ENCODE measurements at places on chromosomes 5 and 9.

DNA sequence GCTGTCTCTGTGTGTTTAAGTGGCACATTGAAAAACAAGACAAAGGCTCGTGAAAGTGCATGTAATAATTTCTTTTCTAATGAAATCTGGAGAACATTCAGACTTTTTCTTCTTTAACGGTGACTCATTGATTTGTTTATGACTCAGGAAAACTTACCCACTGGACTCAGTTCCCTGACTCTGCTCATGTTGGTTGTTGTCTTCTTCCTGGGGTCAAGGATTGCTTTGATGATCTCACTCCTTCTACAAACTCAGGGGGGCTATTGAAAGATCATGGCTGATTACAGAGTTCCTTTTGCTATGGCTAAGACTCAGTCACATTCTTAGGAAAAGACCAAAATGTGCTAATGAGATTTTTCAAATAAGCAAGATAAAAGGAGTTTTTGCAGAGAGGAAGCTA is 141.1 kb upstream of the DAP start:
- no peak for DNase-seq

GRCh38 chr5:56060276-56061110 is 65.7 kb upstream of the IL6ST start:
- DNase-seq: no peak

DNA sequence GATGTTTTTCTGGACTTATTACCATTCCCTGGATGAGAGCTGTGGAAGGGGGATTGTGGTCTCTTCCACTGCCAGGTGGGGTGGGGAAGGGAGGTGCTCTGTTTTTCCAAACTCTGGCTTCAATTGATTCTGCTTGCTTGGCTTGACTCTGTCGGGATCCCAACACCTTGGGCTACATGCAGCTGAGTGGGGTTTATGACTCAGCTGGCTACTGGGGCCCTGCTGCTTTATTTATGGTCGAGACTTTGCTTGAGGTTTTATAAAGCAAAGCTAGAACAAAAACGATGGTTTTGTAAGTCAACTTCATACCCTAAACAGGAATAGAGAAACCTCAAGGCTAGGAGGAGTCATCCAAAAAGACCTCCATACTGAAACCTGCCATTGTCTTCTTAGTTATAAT is 76.3 kb downstream of the AOPEP start:
- no peak for DNase-seq

GRCh38 chr9:109477258-109478050 is 20.7 kb downstream of the PTPN3 start:
- peak; percentile 73 for DNase-seq

GRCh38 chr9:68851657-68852056 is 146.6 kb downstream of the PIP5K1B start:
- DNase-seq: no peak

DNA sequence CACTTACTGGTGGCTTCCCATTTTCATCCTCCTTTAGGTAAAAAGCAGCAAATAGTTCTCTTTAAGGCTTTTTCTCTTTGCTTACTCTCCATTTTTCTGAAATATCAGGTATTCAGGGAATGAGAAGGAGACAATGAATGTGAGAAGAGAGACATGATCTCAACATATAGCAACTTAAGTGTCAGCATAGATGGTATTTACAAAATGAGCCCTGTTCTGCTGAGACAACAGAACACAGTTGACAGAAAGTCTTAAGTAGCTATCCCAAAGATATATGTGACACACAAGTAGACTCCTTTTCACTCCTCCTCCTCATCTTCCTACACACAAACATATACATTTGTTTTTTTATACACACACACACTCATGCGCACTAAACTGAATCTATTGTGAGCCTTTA is 649.3 kb upstream of the WWC1 start:
- DNase-seq: no peak

DNA sequence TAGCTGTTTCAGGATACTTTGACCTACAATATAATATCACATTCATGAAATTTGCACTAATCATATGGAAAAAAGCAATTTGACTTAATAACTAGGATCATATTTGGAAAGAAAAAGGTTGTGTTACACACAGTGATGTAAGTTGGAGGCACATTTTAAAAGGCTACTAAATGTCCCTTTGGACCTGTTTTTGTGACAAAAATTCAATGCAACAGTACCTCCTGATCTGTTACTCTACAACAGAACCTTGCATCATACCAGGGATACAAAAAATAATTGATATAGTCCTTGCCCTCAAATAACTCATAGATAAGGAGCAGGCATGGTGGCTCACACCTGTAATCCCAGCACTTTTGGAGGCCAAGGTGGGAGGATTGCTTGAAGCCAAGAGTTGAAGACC is 67.1 kb downstream of the BAAT start:
- DNase-seq: no peak

GRCh38 chr5:167905919-167906853 is 385.3 kb upstream of the WWC1 start:
- DNase-seq: no peak

- DNase-seq: no peak
Measured at GRCh38 chr9:29750062-29750461, 2176.8 kb upstream of the C9orf72 start.

GRCh38 chr9:38393128-38393796 is 760 bp downstream of the ALDH1B1 start:
- DNase-seq: no peak

- DNase-seq: no peak
Measured at GRCh38 chr5:137142346-137142745, 356.8 kb downstream of the SPOCK1 start.

- no peak for DNase-seq
Measured at GRCh38 chr9:16398691-16399090, 471.8 kb downstream of the BNC2 start.

DNA sequence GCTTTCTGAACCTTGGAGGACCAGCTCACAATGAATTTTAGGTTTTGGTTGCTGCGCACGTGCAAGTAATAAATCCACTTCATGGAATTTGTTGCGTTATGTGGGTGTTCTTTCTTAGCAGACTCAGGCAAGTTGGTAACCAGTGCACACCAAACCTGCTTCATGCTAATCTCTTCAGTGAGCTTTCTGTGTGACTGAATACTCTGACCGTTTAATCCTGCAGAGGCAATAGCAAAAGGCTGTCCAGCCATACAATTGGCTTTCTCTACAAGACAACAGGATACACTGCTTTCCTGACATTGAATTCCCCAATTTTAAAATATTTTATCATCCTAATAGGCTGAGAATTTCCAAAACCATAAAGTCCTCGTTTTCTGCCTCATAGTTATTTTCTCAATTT is 10.3 kb downstream of the UGT3A2 start:
- no peak for DNase-seq

DNA sequence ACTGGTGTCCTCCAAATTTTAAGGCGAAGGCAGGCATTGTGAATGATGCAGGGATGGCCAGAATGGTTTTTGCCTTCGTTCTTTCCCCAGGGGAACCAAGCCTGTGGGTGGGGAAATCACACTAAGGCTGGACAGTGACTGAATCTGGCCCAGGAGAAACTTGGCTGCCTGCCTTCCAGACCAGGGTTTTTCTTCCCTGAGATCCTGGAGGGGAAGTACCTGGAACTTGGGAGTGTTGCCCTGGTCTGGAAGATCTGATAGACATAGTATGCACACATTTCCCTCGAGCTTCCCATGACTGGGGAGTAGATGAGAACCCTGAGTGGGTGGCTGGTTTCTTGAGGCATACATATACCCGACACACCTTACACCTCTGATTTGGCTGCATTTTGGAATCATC is 664 bp upstream of the IL11RA start:
- no peak for DNase-seq

DNA sequence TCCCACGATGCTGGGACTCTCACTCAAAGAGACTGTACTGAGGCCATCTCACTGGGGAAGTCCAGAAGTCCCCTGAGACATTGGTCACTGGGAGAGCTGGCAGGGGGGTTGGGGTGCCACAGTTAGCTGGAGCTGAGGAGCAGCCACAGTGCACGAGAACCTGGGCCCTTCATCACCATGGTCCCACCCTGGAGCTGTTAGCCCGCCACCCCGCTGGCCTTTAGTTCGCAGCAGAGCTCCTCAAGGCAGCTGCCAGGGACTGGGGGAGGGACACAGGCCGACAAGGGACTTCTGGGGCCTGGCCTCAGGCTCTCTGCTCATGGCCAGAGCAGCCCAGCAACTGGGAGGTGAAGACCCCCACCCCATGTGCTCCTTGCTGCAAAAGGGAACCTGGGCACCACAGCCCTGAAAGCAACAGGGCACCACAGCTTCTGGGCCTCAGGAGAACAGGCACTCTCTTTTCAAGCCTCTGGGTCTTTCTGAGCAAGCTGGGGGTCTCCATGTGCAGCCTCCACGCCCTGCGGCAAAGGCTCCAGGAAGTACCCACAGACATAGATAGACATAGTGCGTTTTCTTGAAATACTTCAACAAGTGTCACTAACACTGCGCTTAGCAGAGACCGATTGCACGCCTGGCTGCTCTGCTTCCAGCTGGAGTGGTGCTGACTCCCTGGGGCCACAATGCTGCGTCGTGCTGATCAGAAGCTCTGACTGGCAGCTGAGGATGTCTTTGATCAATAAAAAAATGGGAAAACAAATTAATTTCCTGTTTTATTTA is 46.0 kb downstream of the VAV2 start:
- no peak for DNase-seq

DNA sequence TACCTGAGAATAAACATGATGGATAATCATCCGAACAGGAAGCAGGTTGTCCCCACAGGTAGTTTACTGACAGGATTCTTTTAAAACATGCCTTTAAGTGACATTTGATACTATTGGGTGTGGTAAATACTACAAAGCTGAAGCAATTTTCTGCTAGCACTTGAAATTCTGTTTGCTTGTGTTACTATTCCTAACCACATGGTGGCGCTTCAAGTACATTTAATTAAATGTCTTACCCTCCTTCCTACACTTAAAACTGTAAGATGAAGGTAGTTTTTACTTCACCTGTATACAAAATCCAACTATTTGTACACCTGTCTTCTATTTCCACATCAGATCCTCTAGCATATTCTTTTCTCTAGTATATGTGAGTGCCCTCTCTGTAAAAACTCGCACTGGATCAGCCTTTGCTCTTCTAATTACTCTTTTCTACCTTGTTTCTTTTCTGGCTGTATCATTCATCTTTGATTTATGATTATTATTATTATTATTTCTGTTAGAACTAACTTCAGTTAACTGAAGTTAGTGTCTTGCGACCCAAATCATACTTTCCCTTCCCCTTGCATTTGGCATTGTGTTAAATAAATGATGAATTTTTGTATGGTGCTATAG is 18.4 kb downstream of the SLC25A46 start:
- peak; percentile 8 for DNase-seq

GRCh38 chr5:140398379-140398811 is 3.2 kb upstream of the ANKHD1 start:
- no peak for DNase-seq

DNA sequence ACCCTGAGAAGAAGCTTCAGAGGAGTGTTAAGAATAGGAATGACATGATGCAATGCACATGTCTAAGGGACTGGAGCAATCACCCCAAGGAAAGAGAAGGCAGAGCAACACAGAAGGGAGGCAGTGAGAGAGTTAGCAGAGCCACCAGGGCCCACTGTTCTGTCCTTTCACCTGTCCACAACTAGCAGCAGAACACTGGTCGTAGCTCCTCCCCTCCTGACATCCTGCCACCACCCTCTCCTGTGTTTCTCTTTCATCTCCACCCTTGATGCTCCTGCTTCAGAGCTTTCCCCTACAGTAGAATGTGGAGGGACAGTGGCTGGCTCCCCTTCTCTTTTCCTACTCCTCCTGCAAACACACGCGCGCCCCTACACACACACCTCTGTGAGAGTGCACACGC is 483.4 kb upstream of the KIF2A start:
- no peak for DNase-seq

GRCh38 chr9:72557549-72557948 is 36.1 kb downstream of the TMC1 start:
- DNase-seq: no peak

- no peak for DNase-seq
Measured at GRCh38 chr5:23257656-23258055, 249.8 kb upstream of the PRDM9 start.

- no peak for DNase-seq
Measured at GRCh38 chr5:39266442-39266841, 47.1 kb upstream of the FYB1 start.

DNA sequence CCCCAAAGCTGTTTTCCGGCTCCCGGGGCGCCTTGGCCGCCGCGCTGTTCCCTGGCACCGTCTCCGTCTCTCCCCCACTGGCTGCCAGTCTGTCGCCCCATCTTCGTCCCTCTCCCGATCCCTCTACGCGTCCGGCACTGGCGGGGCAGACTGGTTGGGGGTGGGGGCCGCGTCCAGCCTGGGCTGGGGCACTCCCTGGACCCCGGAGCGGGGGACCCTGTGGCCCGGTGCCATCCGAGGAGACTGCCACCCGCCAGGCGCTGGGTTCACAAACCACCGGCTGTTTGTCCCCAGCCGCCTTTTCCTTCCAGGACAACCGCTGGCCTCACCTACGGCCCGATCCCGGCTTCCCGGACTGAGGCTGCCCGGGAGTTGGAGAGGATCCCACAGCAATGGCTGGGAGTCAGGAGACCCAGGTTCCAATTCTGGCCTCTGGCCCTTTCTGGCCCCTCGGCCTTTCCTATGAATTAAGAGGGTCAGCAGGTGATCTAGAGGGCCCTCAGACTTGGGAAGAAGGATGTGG is 1.0 kb upstream of the FIBCD1 start:
- DNase-seq: no peak

DNA sequence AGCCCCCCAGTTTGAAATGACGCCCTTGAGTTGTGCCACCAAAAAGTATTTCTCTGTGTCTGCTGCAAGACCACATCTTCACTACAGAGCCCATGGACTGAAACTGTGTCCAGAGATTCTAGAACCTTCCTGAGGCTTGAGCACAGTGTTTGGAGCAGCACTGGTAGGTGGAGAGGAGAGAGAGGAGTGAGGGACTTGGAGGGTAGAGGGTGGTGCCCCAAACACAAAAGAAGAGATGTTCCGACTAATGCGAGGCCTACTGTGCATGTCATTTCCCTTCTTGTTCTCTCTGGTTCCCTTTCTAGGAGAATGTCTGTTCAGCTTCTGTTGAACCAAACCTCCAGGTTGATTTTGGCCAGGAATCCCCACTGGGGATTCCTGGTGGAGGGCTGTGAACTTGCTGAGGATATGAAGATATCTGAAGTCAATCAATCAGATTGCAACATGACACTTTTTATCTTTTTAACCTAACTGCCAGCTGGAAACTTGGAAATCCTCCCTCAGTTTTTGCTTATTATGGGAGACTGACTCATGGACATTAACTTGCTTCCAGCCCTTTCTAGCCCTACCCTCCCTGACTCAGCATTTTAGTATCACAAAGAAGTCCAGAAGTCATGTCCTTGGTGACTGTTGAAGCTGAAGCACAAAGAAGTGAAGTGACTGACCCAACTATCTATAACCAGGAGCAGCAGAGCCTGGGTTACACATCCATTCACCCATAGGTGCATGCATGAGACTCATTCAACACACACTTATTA is 154.5 kb downstream of the NR3C1 start:
- DNase-seq: no peak

GRCh38 chr9:107504585-107505455 is 15.3 kb upstream of the KLF4 start:
- no peak for DNase-seq

DNA sequence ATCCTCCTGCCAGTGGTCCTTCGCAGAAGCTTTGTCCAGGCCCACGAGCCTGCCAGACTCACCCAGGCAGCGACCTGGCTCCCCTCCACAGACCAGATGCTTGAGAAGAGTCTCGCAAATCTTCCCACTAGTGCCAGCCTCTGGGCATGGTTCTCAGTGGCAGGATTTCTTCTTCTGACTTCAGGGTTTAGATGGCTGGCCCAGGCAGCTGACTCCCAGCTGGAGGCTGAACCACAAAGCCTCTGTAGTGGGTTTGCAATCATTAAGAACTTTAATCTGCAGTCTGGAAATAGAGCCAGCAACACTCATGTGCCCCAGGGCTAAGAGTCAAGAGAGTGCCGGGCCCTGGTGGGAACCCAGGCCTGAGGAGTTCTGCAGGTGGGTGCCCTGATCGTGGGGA is 90.6 kb upstream of the ICE1 start:
- DNase-seq: no peak
